Substantia nigra (tissue), 51 donors: ENCODE measurements at places on chromosomes 2 and 18.

- DNase-seq: no peak
These were observed 26.1 kb downstream of the PKDCC start for GRCh38 chr2:42073739-42074503.

DNA sequence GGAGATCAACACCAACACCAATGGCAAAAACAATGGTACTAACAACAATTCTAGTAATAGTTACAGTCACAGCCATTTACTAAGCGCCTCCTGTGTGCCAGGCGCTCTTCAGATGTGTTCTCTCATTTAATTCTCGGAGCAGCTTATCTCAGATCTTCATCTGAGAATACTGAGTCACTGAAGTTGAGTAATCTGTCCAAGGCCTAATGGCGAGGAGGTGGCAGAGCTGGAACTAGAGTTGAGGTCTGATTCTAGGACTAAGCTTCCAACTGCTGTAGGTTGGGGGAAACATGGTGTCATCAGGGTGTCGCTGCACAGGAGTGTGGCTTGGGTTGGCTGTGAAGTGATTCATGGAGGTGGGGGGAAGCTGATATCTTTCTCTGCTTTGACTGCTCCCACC is 156.1 kb downstream of the DYSF start:
- DNase-seq: no peak

GRCh38 chr18:9831036-9831722 is 54.6 kb upstream of the TXNDC2 start:
- no peak for DNase-seq

- DNase-seq: no peak
These were observed 111.9 kb downstream of the MRO start for GRCh38 chr18:50707855-50708469.

DNA sequence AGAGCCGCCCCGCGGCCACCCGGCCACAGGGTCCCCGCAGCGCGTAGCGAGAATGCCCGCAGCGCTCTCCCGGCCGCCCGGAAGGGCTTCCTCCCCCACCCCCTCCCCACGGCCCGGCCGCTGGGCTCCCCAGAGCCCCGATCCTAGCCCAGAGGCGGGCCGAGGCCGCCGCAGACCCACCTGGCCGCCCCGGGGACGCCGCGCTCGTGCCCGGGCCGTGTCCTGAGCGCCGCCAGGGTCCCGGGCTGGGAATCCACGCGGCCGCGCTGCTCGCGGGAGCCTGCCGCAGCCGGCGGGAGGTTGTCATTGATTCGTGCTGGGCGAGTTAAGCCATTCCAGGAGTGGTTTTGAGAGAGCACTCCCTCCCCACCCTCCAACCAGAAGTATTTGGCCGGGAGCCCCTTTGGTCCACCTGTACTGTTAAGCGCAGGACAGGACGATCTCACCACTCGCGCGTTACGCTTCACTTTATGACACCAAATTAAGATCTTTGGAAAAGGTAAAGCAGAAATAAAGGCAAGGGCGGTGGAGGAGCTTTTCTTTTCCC is 206.4 kb upstream of the SMAD2 start:
- DNase-seq: no peak

GRCh38 chr2:227411320-227411989 is 23.7 kb upstream of the SCYGR1 start:
- DNase-seq: no peak

- DNase-seq: no peak
These were observed 274.6 kb downstream of the ETAA1 start for GRCh38 chr2:67671464-67672450.

- DNase-seq: no peak
These were observed 178.3 kb upstream of the SERPINE2 start for GRCh38 chr2:224217233-224217961.

DNA sequence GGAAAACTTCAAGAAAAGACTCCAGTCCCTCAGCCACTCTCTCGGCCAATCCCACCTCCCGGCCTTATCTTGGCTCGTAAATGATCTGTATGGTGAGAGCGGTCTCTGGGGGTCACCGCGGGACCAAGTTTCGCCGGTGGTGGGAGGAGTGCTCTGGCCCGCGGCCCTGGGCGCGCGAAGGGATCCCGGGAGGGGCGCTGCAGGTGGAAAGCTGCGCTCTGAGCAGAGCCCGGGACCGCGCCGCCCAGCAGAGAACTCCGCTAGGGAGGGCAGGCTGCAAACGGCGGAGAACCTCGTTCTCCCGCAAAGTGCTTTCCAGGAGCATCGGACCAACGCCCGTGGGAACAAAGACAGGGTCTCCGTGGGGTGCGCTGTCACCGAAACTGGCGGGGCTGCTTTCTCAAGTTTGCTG is 622 bp downstream of the LRP2 start:
- DNase-seq: no peak

DNA sequence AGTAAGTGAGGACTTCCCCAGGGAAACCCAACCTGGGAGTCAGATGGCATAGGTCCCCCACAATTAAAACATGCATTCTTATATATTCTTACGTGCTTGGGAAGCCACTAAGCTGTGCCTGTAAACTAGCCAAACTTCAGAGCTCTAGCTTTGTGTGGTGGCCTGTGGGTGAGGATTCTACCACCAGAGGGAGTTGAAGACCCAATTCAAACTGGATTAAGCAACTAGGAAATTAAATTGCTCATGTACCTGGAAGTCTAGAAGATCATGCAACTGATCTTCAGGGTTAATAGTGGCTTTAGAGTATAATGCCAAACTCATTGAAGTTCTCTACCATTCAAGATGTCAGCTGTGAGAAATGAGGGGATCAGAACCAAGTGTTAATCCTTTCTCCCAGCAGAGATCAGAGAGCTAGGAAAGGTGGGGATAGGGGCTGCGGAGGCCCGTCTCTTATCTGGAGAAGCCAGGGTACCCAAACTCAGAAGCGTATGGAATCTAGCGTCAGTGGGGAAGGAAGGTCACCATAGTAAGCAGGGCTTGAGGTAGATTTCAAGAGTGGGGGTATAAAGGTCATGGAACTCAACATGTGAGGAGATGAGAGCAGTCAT is 53.2 kb upstream of the CCDC85A start:
- DNase-seq: no peak

DNA sequence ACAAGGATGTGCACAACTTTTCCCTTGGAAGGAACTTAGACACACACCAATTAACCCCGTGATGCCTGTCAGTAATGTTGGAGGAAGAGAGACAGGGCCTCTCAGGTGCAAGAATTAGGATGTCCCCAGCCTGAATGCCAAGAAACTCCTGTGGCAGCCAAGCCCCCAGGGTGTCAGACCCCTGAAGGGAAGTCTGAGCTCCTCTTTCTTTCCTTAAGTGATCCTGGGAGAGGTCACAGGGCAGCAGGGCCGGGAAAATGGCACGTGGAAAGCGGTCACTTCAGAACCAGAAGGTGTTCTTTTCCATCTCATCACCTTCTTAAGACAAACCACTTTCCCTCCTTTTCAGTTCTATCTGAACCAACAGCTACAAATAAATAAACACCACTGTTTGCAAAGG is 185.9 kb downstream of the ANAPC1 start:
- no peak for DNase-seq

GRCh38 chr2:208244422-208244821 is 10.4 kb downstream of the IDH1 start:
- DNase-seq: no peak

DNA sequence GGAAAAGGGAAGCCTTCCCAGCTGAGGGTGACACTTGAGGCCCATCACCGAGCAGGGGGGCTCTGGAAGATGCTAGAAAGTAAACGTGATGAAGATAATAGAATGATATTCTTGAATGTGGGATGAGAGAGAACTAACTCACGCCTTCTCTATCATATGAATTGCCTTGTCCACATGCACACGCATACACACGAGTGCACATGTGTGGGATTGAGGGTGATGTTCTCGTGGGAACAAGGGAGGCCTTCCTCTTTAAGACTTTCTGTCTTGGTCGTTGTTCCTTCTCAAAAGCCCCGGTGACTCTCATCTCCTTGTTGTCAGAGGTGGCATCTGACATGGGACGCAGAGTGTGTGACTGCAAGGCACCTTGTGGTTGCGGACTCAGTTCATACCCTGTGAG is 436.9 kb downstream of the ZNF516 start:
- DNase-seq: no peak

DNA sequence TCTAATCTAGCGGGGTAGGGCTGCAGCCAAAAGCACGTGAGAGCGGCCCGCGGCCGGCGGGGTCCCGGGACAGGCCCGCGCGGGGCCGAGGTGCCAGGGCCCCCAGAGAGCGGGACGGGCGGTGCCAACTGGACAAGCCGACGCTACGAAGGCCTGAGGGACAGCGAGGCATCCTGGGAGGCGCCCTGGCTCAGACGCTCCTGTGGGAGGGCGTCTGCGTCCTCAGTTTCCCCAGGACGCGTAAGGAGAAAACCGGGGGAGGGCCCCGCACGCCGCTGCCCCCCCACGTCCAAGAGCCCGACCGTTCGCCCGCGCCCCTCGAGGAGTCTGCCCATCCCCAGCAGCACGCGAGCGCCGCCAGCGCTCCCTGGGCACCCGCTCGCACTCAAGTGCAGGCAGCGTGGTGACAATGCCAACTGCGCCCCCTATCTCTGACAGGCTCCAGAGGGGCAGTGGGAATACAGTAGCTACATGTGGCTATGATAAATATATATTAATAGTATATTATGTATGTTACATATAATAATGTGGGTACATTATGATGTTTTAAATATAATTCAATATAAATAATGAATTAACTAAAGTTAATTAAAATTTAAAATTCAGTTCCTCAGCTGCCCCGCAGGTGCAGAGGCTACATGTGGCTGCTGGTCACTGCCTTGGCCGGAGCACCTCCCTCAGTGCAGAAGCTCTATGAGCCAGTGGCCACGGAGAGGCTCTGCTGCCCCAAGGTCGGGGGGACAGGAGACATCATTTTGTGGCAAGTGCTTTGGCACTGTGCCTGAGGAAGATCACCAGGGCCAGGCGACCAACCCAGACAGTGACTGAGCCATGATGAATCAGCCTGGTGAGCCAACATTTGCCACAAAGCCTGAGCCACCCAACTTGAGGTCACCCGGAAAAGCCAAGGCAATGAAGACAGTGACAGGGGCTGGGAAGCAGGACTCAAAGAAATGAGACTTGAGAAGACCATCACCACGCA is 5.5 kb upstream of the SFT2D3 start:
- DNase-seq: peak; percentile 46

DNA sequence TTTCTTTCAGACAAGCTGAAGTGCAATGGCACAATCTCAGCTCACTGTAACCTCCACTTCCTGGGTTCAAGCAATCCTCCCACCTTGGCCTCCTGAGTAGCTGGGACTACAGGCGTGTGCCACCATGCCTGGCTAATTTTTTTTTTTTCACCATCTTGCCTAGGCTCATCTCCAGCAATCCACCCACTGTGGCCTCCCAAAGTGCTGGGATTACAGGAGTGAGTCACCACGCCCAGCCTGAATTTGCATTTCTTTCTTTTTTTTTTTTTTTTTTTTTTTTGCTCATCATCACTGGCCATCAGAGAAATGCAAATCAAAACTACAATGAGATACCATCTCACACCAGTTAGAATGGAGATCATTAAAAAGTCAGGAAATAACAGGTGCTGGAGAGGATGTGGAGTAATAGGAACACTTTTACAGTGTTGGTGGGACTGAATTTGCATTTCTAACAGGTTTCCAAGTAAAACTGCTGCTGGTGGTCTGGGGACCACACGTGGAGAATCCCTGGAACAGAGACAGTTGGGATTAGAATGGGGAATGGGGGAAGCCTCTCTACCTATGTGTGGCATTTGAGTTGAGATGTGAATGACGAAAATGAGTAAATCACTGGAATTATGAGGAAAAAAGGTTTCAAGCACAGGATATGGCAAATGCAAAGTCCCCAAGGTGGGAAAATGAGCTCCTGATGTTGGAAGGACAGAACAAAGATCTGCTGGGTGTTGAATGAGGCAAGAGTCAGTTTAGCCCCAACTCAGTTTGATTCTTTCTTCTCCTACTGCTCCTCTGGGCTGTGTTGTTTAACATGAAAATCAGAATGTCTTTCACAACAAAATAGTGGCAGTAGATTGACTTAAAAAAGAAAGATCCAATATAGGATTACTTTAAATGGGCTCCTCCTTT is 88.8 kb upstream of the MAP4K4 start:
- DNase-seq: no peak

DNA sequence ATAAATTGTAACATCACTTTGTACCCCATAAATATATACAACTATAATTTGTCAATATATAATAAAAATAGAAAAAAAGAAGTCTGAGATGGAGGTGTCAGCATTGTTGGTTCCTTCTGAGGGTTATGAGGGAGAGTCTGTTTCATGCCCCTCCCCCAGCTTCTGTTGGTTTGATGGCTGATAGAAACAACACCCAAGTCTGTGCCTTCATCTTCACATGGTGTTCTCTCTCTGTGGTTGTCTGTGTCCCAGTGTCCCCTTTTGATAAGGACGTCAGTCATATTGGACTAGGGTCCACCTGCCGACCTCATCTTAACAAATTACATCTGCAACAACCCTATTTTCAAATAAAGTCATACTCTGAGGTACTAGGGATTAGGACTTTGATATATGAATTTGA is 20.3 kb upstream of the EHBP1 start:
- DNase-seq: no peak

GRCh38 chr18:26526966-26527234 is 21.5 kb downstream of the KCTD1 start:
- DNase-seq: no peak
